ENCODE measurements at places on chromosomes 4 and X. TPM values are rescaled to one million over a fixed set of nuclear protein-coding genes. Genes with fewer than 3 reads are reported as not detected.

FTHL17 gene
- total RNA-seq, result not detected

EDNRA gene
- not detected for total RNA-seq

NWD2 gene
- not detected for total RNA-seq

FRMPD4 gene
- not detected for total RNA-seq

TMPRSS11B gene
- total RNA-seq, result not detected

SSX4 gene
- not detected for total RNA-seq

SCML1 gene
- total RNA-seq, result 4.0 TPM

EDA gene
- 1.3 TPM for total RNA-seq

RHOH gene
- 114 TPM for total RNA-seq

P2RY8 gene
- 12.5 TPM for total RNA-seq

TTC29 gene
- not detected for total RNA-seq

DACH2 gene
- total RNA-seq, result not detected

TCEAL6 gene
- total RNA-seq, result not detected

SGMS2 gene
- total RNA-seq, result 0.56 TPM

PCDH7 gene
- total RNA-seq, result not detected

HSFX1 gene
- total RNA-seq, result 0.24 TPM

OPRPN gene
- total RNA-seq, result not detected

MID1IP1 gene
- 103 TPM for total RNA-seq

MAGIX gene
- 0.88 TPM for total RNA-seq

PLCXD1 gene
- 43.8 TPM for total RNA-seq

CFAP99 gene
- total RNA-seq, result not detected

F8A1 gene
- total RNA-seq, result 39.4 TPM

CXorf66 gene
- total RNA-seq, result not detected

MAGEB2 gene
- not detected for total RNA-seq

UGT2A1 gene
- not detected for total RNA-seq

Data from activated naive CD8-positive, alpha-beta T cell treated with anti-CD3 and anti-CD28 coated beads for 36 hours (primary cell).